Right kidney (tissue), 9 donors: ENCODE measurements at places on chromosomes 2 and 18.

DNA sequence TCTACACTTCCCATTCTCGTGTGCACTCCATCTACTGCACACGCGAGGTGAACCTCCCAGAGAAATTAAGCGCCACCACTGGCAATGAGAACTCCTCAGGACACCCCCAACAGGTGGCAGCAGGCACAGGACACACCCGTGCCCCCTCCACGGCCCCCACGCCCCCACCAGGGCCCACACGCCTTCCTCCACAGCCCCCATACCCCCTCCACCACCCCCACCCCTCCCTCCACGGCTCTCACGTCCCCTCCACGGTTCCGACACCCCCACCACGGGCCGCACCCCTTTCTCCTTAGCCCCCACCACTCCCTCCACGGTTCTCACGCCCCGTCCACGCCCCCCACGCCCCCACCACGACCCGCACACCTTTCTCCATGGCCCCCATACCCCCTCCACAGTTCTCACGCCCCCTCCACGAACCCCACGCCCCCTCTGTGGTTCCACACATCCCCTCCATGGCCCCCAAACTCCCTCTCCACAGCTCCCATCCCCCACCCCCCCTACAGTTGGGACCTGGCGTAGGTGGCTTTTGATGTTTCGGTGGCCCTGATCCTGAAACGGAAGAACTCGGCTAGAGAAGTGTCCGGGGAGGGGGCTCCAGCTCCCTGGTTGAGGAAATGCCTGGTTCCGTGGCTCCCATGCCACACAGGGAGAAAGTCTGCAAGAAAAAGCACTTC, 110.8 kb downstream of the ZNF516 start:
- no peak for DNase-seq

- DNase-seq: no peak
These were observed 139.5 kb downstream of the LRRC30 start for GRCh38 chr18:7370375-7370774.

DNA sequence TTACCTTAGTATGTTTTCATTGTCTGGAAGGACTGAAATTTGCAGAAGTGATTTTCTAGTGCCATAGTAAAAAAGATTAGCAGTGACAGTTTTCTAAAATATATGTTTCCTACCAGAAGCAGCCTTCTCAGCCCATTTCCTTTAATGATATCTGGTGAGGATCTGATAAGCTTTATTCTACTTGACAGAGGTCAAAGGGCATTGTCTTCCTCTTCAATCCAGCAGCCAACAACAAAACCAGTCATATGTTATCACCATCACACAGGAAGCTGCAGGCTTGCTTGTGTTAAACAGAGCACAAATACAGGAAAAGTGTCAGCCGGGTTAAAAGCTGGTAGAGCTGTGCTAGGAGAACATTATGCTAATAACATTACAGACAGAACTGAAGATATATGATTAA, 35.6 kb upstream of the ZSWIM2 start:
- no peak for DNase-seq

DNA sequence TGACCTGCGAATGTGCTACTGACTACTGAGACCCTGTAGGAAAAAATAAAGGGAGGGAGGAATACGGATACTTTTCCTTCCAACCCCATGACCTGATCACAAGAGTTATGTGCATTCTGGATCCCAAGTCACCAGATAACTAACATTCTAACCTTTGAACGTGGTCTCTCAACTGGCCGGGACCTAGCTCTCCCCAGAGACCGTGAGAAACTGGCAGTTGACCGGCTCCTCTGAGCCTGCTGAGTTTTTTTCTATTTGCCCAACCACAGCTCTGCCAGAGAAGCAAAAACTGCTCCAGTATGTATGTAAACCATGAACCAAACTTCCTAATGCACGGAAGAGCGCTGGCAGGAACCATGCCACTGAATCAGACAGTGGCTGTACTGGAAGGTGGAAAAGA, 47.5 kb upstream of the PTMA start:
- no peak for DNase-seq

DNA sequence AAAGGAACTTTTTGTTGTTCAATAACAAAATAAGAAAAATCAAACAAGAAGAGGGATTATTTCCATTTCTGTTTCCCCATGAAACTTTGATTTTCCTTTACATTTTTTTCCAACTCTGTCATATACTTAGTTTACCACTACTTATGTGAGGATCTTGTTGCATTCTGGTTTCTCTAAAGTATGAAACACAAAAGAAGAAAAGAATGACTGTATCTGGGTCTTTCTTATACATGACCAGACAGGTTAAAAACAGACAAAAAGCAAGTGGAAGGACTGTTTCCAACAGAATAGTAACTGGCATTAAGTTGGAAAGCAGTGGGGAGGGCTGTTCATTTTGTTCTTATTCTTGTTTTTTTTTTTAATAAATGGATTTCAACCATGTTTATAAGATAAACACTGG, 1207.8 kb upstream of the FAM98A start:
- no peak for DNase-seq

GRCh38 chr2:183607995-183608394, 483.8 kb downstream of the NUP35 start:
- DNase-seq: no peak

DNA sequence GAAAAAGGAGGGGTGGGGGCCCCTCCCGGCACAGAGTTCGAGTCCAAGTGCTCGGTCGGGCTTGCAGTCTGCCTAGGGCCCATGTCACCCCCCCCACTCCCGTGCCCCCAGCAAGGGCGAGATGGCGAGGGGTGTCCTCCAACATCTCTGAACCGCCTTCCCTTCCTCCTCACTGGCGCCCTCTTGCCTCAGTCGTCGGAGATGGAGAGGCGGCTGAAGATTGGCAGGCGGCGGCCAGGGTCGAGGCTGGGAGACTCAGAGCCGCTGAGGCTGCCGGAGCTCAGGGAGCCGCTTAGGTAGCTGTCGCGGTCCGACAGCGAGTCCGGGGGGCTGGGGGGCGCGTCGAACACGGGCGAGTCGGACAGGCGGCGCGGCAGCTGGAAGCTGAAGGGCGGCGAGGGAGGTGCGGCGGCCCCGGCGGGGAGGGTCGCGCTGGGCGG, 2.3 kb downstream of the ZFP36L2 start:
- peak; percentile 83 for DNase-seq

- peak; percentile 6 for DNase-seq
These were observed 207.6 kb upstream of the CCDC150 start for GRCh38 chr2:196431957-196432356.

DNA sequence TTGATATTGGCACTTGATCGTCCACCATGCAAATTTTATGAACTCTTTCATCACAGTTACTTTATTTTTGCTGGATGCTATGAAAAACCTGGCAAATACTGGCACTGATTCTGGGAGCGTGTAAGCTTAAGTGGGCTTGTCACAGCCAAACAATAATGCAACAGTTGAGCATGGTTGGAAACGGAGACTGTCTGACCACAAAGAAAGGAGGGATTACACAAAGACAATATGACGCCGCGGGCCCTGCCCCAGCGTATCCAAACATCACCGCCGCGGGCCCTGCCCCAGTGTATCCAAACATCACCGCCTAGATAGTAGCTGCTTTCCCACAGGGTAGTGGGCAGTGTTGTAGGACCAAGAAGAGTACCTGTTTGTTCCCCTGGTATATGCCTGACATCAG, 135.9 kb downstream of the PRPF40A start:
- DNase-seq: no peak

DNA sequence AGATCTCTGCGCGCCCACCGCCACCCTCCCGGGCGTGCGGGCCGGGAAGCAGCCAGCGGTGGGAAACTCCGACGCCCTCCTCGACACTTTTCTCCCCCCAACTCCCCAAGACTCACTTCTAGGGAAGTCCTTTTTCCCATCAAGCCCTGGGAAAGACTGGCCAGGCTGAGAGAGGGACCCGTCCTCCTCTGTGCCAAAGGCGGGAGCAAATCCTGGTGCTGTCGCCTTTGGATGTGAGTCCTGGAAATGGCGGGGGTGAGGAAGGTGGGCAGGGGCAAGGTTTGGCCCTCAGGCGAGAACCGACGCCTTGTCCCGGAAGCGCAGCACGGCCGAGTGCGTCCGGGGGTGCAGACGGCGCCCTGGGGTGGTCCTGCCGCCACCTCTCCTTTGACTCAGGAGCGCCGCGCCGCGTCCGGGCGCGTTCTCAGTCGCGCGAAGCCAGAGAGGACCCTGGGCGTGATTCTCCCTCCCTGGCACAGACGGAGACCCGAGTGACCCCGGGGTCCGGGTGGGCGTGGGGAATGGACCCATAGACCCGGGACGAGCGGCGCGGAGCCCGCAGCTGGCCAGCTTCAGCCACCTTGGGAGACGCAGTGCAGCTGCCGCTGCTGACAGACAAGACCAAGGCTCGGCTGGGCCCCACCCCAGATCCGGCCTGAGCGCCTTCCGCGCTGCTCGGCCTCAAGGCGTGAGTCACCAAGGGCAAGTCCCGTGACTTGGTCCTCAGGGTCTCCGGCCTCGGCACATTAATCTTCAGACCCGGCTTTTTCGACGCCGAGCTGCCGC, 3.5 kb upstream of the LBX2 start:
- DNase-seq: peak; percentile 83

DNA sequence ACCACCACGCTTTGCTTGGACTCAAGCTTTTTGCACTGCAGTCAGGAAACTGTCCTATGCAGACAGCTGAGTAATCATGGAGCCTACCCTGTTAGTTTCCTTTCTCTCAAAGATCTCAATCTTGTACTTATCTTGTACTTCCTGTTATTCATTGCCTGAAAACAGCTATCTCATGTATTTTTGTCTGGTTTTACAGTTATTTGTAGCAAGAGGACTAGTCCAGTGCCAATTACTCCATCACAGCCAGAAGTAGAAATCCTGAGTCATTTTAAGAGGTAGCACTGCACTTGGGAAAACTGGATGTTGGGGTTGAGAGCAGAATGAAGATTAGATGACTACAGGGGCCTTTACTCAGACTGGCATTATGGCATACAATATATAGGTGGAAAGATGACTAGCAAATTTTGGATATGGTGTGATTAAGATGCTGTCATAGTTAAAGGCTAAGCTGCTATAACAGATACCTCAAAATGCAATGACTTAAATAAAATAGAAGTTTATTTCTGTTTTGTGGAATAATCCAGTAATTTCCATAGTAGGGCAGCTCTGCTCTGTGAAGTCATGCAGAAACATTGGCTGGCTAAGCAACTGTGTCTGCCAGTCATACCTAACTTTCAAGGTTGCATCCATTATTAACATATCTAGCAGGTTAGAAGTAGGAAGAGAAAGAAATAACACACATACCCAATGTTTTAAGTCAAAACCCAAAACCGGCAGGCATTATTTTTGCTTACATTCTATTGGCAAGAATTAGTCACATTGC, 21.1 kb upstream of the CHMP3 start:
- no peak for DNase-seq

GRCh38 chr18:78920456-78921138, 59.0 kb upstream of the SALL3 start:
- peak; percentile 40 for DNase-seq

GRCh38 chr2:176491172-176491904, 222.1 kb downstream of the MTX2 start:
- DNase-seq: peak; percentile 48

GRCh38 chr18:57998461-57998860, 45.6 kb upstream of the NEDD4L start:
- DNase-seq: no peak

DNA sequence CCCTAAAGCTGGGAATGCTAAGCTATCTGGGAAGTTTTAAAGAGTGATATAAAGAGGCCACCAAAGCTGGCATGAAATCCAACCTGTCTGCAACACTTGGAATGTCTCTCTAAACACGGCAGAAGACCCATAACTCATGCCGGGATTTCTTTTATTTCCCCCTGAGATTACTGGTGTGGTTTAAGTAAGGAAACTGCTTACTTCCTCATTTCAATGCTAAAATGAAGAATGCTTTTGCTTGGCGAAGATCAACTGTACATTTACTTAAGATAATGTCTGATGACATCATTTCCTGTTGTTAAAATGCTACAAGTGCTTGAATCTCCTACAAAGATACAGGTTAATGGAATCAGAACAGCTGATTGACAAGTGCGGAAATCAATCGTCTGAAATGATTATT, 353.8 kb upstream of the SALL3 start:
- no peak for DNase-seq

DNA sequence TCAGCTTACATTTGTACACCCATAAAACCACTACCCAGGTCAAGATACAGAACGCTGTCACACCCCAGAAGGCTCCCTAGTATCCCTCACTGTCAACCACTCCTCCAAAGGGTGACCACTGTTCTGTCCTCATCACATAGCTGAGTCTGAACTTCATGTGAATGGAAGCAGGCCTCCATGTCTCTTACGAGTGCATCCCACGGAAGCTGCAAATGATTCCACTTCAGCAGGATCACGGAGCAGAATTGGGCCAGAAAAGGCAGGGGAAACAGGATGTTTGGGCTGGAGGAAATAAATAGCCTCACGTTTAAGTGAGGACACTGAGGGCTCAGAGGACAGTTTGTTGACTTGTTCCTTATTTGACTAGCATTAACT, 38.4 kb downstream of the LBH start:
- no peak for DNase-seq

- DNase-seq: peak; percentile 84
These were observed 3.6 kb downstream of the SOX11 start for GRCh38 chr2:5695654-5696403.

DNA sequence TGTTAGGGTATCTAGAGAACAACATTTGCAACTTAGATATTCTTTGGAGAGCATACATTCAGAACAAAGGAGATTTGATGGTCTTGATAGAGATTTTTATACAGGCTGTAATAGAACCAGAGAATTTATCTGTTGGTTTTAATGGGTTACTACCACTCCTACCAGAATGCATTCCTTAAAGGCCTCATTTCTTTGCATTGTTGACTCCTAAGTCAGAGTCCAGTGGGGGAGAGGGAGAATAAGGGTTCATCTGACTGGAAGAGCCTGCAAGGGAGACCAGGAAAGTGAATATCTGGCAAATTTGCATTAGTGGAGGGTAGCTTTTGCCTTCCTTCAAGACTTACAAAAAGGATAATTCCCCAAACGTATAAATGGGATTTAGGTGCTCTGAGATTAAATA, 29.7 kb downstream of the AGPS start:
- no peak for DNase-seq

GRCh38 chr2:40287773-40288172, 164.1 kb downstream of the SLC8A1 start:
- no peak for DNase-seq

- DNase-seq: no peak
These were observed 45.1 kb downstream of the ATIC start for GRCh38 chr2:215356948-215357461.

GRCh38 chr18:21894619-21895367, 154.2 kb downstream of the MIB1 start:
- DNase-seq: no peak

DNA sequence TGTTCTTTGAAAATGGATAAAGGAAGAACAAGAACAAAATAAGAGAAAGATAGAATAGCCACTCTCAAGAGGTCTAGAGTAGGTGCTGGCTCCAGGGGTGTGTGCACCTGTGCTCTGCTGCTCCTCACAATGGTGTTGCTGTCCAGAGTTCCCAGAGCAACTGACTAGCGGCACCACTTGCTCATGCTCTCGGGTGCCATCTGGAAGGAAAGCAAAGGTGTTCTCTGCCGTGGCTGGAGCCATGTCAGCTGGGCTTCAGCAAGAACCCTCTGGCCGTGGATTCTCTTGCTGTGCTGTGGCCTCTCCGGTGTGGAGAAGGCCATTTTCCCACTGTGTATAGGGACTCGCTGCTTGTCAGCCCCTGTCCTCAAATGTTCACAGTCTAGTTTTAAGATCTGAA, 114.6 kb upstream of the TEX51 start:
- no peak for DNase-seq
